Brain pericyte (primary cell): ENCODE measurements at places on chromosomes 5 and 9.

DNA sequence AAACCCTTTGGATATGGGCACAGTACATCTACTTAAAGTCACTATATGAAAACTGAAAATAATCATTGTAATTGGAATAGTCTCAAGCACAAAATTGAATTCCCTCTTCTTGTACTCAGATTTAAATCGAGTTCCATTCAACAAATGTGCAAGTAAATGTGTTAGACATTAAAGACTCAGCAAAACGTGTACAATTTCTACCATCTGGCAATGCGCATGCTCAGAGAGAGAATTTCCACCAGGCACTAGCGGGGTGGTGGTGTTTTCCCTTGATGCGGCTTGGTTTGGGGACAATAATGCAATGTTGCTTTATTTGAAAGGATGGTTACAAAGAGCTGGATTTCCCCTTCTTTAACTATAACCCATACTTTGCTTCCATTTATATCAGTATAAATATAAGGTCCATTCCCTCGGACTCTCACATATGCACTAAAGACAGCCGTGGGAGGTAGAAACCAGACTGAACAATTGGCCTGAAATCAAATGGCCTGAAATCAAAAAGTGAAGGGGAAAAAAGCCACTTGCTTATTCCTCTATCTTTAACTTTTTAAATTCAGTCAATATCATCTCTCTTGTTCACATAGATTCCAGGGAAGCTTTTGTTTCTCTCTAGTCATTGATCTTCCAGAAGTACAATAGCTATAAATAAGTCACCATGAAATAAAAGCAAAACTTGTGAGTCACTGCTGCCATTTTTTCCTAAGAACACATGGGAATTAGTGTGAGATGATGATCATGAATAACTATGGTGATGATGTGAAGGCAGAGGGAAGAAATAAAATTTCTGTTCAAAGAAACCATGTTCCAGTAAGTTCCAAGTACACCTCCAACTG, 59.2 kb downstream of the ADAMTS12 start:
- DNase-seq, result no peak

DNA sequence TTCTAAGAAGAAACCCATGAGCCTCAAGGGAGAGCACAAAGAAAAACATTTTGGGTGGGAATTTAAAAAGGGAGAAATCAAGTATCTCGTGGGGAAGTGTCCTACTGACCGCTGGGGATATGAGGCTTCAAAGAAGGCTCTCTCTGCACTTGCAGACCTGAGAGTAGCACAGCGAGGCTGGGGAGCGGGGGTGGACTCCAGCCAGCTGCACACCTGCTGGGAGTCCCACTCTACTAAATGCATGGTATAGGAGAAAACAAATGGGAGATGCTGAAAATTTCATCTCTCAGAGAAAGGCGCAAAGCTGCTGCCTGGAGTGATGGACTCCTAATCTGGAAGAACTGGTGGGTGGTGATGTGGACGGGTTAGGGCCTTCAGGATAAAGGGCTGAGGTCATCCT, 67.0 kb upstream of the EPB41L4B start:
- DNase-seq, result no peak

DNA sequence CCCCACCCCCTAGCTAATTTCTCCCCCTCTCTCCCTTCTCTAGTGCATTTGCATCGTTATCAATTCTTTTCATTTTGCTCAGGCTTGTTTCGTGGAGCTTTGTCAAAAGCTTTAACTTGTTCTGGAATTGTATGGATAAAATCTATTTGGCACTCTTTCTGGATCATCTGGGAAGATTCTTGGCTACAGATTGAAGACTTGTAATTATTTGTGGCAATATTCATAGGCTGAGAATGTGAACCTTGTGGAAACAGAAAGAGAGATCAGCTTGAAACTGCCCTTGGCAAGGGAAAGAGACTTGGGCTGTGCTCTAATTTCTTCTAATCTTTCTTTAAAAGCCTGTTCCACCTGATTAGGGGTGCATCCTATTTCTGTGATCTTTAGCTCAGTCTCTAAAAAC, 340.6 kb upstream of the DAB2 start:
- no peak for DNase-seq

DNA sequence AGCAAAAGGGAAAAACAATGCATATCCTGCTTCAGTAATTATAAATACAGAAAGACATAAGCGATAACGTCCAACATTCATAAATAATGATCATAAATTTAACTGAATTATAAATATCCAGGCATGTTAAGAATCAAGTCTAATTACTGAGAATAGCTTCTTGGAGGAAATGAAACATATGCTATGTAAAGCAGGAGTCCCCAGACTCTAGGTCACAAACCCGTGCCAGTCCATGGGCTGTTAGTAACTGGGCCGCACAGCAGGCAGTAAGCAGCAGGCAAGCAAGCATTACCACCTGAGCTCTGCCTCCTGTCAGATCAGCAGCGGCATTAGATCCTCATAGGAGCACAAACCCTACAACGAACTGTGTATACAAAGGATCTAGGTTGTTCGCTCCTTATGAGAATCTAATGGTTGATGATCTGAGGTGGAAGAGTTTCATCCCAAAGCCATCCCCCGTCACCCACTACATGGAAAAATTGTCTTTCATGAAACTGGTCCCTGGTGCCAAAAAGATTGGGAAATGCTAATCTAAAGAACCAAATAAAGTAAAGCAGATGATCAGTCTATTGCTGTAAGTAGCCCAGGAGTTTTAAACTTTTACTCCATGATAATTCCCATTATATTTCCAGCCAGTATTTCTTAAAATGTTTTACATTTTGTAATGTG, 50.4 kb downstream of the CERT1 start:
- no peak for DNase-seq

GRCh38 chr9:134695144-134695543, 53.5 kb downstream of the COL5A1 start:
- no peak for DNase-seq

DNA sequence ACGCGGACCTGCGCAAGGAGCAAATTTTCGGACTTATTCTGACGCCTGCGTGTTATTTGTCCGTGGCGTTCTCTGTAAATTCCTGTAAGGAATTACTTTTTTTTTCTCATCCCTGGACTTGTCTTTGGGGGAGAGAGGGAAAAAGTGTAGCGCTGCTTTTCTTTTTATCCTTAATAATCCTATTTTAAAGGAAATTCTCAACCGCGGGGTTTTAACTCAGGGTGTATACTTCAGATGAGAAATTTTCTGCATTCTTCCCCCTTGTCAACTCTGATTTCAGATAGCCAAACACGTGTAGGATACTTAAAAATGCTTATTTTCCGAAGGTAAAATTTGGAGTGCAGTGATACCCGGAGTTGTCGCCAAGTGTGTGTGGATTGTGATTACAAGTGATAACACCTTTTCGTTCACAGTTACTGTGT, 853 bp downstream of the DCP2 start:
- no peak for DNase-seq

- no peak for DNase-seq
These were observed 26.5 kb downstream of the AFAP1L1 start for GRCh38 chr5:149298163-149298562.

DNA sequence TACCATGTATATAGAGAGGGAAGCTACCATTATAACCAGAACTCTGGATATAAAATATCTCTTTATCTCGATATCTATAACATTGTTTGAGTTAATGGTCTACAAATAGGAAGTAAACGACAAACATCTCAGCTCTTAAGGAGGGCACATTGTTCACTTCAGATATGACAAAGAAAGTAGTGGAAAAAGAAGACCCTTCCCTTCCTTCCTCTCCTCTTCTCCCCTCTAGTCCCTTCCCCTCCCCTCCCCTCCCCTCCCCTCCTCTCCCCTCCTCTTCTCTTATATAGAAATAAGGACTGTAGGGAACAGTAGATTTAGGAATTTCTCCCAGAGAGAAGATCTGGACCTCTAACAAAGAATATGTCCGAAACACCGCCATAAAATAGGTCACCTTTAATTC, 1731.9 kb upstream of the CDH9 start:
- no peak for DNase-seq
